ENCODE measurements at places on chromosomes 7 and 10.

DNA sequence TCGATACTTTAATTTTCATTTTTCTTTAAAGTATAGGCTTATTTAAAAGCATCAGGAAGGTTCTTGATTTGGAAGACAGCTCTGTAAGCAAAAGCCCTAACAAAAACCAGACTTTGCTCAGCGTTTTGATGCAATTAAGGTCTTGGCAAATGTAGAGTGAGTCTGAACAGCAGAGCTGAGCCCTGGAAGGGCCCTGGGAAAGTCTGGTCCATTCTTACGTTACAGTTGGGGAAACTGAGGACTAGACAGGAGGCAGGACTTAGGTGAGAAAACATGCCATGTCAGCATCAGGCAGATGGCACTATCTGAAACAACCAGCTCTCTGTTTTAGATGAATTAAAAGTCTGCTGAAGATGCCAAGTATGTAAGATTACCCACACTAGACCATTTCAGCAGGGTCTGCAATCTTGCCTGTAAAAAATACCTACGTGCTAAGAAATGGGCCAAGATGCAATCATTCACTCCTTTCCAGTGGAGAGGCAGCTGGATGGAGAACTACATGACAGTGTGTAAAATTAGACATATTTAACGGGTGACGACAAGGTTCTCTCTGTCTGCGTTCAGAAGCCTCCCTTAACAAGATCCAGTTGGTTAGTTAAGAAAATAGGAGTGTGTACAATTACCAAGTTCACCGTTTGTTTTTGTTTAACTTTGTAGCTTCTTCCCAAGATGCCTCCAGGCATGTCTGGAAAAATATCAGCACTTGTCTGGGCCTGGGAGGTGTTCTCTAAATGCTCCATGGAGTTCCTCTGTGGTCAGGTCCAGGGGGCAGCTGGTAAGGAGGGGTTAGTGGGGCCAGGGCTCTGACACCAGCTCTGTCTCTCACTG is 502.3 kb upstream of the ZMIZ1 start:
- DNase-seq = no peak

DNA sequence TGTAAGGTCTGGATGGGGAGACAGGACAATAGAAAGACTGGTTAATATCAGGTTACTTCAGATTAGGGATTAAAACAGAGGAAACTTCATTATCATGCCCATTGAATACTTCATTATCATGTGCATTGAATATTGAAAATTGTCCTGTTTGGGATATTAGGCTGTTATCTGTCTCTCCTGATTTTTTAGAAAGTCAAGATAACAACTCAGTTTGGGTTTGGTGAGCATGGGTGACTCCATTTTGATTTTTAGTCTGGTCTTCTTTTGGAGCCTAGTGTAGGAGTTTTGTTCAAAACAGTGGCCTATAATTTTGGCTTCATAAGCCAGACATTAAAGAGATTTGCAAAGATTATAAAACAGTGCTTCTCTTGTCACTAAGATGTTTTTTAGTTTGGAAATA is 95.5 kb downstream of the ADK start:
- DNase-seq = no peak

DNA sequence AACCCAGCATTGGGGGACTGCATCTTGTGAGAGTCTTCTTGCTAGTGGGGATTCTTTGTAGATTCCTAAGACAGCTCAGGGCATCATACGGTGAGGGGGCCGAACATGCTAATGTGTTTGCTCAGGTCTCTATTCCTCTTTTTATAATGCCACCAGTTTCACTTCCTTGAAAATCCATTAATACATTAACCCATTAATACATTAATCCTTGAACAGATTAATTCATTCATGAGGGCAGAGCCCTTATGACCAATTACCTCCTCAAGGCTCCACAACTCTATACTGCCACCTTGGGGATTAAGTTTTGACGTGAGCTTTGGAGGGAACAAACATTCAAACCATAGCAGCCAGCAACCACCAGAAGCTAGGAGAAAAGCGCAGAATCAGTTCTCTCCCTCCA is 67.2 kb upstream of the POT1 start:
- DNase-seq = no peak

DNA sequence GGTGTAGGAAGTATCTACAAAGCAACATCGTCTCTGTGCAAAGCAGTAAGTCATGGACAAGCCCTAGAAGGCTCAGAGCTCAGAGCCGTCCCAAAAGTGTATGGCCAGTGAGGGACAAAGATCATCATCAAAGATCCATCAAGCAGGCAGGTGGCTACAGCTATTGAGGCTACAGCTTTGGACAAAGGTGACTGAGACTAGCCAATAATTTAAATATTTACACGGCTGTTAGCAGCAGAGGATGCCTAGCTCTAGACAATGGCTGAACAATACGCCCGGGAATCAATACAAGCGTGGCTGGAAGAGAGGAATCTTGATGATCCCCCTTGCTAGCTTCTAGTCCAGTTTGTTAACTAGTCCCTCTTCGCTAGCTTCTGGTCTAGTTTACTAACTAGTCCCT is 17.9 kb downstream of the NMT2 start:
- DNase-seq = no peak

DNA sequence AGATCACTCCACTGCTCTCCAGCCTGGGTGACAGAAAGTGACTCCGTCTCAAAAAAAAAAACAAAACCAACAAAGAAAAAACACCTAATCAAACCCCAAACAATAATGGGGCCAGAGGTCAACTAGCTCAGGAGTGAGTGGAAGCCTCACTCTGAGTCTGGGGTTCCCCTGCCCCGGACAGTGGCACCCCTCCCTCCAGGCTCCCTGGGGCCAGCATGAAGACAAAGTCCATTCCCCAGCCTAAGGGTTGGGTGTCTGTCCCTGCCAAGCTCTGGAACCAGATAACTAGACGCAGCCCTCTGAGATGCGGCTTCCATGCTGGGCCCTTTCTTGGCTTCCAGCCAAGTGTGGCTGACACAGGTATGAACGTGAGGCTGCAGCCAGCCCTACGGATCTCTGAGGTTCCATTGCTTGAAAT is 1.7 kb upstream of the FUOM start:
- peak; percentile 41 for DNase-seq

GRCh38 chr7:106050002-106050745 is 61.9 kb downstream of the SYPL1 start:
- no peak for DNase-seq

DNA sequence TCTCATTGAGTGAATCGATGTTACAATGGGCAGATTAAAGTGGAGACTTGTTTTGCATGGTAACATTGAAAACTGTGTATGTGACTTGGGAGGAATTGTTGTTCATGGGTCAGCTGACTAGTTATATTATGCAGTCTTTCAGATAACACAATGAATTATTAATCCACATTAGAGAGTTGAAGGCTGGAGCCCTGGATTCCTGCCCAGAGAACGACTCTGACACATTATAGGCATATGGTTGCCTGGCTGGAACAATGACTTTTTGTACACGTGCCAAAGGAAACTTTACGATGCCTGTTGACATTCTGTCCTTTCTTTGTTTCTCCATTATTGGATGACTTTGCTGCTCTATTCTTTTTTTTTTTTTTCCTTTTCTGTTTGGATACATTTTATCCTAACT is 52.3 kb upstream of the TMEM229A start:
- no peak for DNase-seq

DNA sequence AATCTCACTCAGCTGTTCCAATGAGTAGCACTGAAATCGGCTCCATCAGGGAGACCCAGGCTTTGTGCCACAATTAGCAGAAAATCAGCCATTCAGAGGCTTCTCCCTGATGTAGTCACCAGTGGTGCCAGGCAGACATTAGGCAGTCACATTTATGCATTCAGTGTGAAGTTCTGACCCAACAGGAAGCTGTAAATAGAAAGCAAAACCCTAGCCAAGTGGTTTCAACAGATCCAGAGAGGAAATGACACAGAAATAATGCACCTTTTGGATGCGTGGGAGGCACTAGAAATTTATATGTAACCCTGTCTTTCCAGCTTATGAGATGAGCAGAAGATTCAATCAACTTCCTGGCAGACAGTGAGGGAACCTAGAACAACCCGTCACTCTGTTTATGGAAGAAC is 186.4 kb downstream of the PDE1C start:
- no peak for DNase-seq

DNA sequence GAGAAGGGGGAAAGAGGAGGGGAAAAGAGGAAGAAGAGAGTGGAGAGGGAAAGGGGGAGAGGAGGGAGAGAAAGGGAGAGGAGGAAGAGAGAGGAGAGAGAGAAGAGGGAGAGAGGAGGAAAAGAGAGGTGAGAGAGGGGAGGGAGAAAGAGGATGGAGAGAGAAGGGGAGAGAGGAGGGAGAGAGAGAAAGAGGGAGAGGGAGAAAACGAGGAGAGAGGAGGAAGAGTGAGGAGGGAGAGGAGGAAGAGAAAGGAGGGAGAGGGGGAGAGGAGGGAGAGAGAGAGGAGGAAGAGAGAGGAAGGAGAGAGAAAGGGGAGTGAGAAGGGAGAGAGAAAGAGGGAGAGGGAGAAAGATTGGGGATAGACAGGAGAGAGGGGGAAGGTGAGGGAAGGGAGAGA is 197.6 kb upstream of the FOXK1 start:
- no peak for DNase-seq

DNA sequence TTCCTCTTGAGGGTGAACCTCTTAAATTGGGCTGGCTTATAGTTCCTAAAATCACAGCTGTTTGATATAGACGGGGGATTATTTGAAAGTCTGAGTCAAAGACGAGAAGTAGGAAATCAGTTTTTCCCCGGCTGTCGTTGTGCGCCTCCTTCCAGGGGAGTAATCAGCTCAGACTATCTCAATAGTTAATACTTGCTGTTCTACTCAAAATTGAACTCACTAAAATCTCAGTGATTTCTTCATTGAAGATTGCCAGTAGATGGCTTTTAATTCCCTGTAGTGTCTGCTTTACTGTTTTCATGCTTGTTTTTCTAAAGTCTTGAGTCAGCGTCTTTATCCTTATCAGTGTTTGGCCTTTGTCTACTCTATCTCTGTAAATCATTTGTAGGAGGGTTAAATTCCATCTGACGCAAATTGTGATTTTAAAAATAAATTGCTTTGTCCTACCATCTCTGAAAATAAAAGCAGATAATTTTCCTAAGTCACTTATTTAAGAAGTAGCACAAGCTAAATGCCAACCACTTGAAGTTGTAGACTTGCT is 47.3 kb downstream of the CNNM2 start:
- DNase-seq = no peak

- no peak for DNase-seq
Measured at GRCh38 chr7:102101111-102101551, 185.5 kb upstream of the SH2B2 start.

- DNase-seq = no peak
Measured at GRCh38 chr7:151406886-151407583, 2.8 kb downstream of the WDR86 start.

All from activated CD4-positive, alpha-beta T cell treated with anti-CD3 and anti-CD28 coated beads, Interleukin-2, amount 50 U/mL, for 1 hour (primary cell).